ENCODE measurements at places on chromosomes 7 and 10.

GRCh38 chr7:74441801-74442200, 11.9 kb upstream of the GTF2IRD1 start:
- DNase-seq, result no peak

DNA sequence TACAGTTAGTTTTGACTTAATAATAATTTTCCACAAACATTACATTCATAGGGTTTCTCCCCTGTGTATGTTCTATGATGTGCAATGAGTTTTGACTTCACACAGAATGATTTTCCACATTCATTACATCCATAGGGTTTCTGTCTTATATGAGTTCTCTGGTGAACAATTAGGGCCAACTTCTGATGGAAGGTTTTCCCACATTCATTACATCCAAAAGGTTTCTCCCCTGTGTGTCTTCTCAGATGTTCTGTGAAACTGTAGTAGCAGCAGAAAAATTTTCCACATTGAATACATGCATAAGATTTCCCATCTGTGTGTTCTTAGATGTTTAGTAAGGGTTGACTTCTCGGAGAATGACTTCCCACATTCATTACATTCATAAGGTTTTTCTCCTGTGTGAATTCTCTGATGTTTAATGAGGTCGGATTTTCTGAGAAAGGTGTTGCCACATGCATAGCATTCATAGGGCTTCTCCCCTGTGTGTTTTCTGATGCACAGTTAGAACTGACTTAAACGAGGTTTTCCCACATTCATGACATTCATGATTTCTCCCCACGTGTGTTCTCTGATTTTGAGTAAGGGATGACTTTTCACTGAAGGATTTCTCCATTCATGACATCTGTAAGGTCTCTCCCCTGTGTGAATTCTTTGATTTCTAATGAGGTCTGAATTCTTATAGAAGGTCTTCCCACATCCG, 118.5 kb downstream of the ZNF33B start:
- DNase-seq, result no peak

DNA sequence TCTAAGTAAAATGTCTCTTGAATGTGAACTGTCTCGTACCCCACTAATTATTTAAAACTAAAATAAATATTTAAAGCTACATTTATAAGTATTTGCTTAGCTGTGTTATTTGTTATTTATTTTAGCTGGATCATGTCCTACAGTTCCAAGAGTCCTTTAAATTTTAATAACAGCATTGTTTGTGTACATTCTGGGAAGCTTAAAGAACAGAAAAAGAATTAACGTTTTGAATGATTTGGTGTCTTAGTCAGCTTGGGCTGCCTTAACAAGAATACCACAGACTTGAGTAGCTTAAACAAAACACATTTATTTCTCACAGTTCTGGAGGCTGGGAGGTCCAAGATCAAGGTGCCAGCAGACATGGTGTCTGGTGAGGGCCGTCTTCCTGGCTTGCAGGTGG, 107.4 kb downstream of the ITIH5 start:
- DNase-seq, result no peak

DNA sequence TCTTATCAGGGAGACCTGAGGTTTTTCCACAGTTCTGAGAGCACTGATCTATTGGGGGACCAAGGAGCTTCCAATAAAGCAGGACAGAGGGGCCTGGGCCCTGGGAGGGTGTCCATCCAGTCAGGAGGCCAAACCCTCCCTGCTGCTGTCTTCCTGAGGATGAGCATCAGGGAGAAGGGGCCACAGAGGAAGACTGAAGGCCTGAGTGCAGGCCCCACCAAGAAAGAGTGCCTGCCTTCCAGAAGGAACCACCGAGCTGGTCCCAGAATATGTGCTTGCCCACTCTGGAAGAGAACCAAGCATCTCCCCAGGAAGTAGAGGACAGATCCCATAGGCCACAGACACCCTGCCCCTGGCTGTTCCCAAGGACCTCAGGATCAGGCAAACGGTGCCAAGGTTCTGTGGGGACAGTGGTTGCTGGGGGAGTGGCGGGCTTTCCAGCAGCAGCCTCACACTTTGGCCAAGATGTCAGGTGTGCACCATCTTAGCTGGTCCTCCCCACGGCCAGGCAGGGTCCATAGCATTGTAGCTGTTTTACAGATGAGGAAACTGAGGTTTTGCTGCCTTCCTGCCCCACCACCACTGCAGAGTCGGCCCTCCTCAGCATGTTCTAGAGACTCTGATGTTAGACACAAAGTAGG, 199.4 kb downstream of the GRID1 start:
- no peak for DNase-seq

GRCh38 chr10:22825841-22826240, 102.0 kb upstream of the ARMC3 start:
- DNase-seq, result no peak

All from fibroblast of gingiva (primary cell).